ENCODE measurements at places on chromosomes 11 and 22.

GRCh38 chr22:40982482-40983385 is 31.6 kb downstream of the RBX1 start:
- DNase-seq = no peak

DNA sequence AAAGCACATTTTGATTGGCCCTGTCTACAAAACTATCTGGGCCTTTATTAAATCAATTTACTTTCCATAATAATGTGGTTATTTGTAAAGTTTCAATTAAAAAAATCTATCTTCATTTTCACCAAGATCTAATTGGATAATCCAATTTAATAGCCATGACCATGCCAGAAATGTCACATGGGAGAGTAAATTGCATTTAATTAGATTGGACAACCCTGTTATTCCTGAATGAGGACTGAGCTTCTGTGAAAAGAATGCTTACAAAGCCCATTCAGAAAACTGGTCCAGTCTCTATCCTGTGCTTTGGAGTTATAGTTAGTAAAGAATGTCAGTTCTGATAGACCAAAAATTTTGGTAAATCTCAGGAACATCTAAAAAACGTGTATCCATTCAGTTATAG is 541.9 kb upstream of the ANO5 start:
- DNase-seq = no peak

- no peak for DNase-seq
Measured at GRCh38 chr22:41332217-41332939, 31.1 kb downstream of the ZC3H7B start.

- no peak for DNase-seq
Measured at GRCh38 chr11:94036096-94036495, 14.9 kb downstream of the HEPHL1 start.

GRCh38 chr11:113420808-113421207 is 33.2 kb downstream of the ANKK1 start:
- DNase-seq = no peak

DNA sequence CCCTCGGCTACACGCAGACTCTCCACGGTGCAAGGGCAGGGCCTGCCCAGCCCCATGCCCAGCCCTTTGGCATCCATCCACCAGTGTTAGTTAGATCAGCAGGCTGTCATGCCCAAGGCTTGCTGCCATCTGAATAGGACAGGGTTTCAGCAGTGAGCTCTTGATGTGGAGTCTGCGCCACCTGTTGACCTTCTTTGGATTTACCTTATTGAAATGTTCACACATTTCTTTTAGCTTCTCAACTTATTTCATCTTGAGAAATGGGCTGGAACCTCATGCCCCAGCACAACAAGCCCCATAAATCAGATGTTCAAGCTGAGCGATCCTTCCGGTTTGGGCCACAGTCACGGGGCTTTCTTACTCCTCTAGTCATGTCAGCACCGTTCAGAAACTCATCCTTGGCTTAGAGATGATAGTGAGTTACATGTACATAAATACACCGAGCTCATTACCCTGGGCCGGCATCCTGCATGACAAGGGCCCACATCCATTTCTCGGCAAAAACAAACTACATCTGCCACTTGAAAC is 61.7 kb downstream of the PARVB start:
- DNase-seq = no peak

- no peak for DNase-seq
Measured at GRCh38 chr11:9072626-9073176, 18.7 kb downstream of the SCUBE2 start.

GRCh38 chr11:133896028-133896427 is 50.7 kb upstream of the SPATA19 start:
- no peak for DNase-seq

- DNase-seq = no peak
Measured at GRCh38 chr22:50282361-50283155, 12.4 kb upstream of the MAPK11 start.

DNA sequence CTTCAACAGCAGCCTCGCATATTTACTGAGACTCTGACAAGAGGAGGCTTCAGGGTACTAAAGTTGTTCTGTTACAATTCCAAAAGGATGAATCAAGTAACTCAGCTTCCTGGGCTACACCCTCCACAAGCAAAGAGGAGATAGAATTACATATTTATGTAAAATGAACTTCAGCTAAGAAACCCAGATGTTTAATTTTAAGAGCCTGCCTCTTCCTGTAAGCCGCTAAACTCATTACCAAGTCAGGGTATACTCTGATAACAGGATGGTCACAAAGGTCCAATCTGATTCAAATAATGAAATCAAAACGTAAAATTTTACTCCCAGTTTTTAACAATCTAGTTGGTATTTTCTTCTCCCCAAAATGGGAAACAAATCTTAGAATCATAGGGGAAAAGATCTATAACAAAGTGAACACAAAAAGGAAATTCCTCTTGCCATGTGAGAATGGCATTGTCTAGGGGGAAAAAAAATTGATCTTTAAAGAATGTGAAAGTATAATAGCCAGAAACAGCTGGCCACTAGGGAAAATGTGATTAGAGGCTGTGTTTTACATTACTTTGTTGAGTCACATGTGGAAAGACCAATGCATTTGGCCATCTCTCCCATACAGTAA is 30.9 kb downstream of the CHEK2 start:
- DNase-seq = no peak
